ENCODE measurements at places on chromosomes 6 and 20. TPM values are rescaled to one million over a fixed set of nuclear protein-coding genes. Genes with fewer than 3 reads are reported as not detected.

The TNFAIP3 gene
- 2.1 TPM for total RNA-seq

The FAM217A gene
- not detected for total RNA-seq

The LY6G6F gene
- total RNA-seq = not detected

The TRERF1 gene
- 1.8 TPM for total RNA-seq

The ZKSCAN4 gene
- 5.5 TPM for total RNA-seq

The CD93 gene
- total RNA-seq = under 0.01 TPM

The SLC17A2 gene
- not detected for total RNA-seq

The OR2J2 gene
- total RNA-seq = not detected

The PRRT1 gene
- total RNA-seq = not detected

The CLPSL1 gene
- total RNA-seq = not detected

All from bronchial epithelial cell (primary cell).